ENCODE measurements at places on chromosomes 2 and 18. TPM values are rescaled to one million over a fixed set of nuclear protein-coding genes. Genes with fewer than 3 reads are reported as not detected.

The MBP gene
- total RNA-seq, result 16.6 TPM

The SLC4A5 gene
- under 0.01 TPM for total RNA-seq

The CAPN13 gene
- under 0.01 TPM for total RNA-seq

The CPO gene
- under 0.01 TPM for total RNA-seq

The CRYGD gene
- total RNA-seq, result not detected

The UGT1A10 gene
- total RNA-seq, result not detected

The VAMP5 gene
- total RNA-seq, result 35.8 TPM

The ERBB4 gene
- 0.28 TPM for total RNA-seq

The SERPINB4 gene
- total RNA-seq, result not detected

The SIX3 gene
- total RNA-seq, result not detected

The RAD51AP2 gene
- under 0.01 TPM for total RNA-seq

The CIB4 gene
- not detected for total RNA-seq

The CHRNG gene
- not detected for total RNA-seq

The ARL4C gene
- 38.2 TPM for total RNA-seq

The FAM237A gene
- total RNA-seq, result not detected

The SPATA3 gene
- total RNA-seq, result not detected

The FAM228B gene
- total RNA-seq, result 14.7 TPM

The ABCB11 gene
- total RNA-seq, result not detected

The SPC25 gene
- 8.6 TPM for total RNA-seq

The MERTK gene
- 1.7 TPM for total RNA-seq

The CFAP65 gene
- total RNA-seq, result not detected

The CDK5R2 gene
- not detected for total RNA-seq

The SERPINB5 gene
- under 0.01 TPM for total RNA-seq

The CKAP2L gene
- 2.3 TPM for total RNA-seq

The DSG1 gene
- total RNA-seq, result not detected

The TM4SF20 gene
- total RNA-seq, result under 0.01 TPM

The COLEC11 gene
- 1.2 TPM for total RNA-seq

The RDH14 gene
- 33.5 TPM for total RNA-seq

The INPP1 gene
- total RNA-seq, result 10.2 TPM

The AFF3 gene
- 2.0 TPM for total RNA-seq

The ABCG5 gene
- total RNA-seq, result not detected

The NYAP2 gene
- not detected for total RNA-seq

The FTCDNL1 gene
- 2.1 TPM for total RNA-seq

The DYSF gene
- total RNA-seq, result 5.6 TPM

The EN1 gene
- not detected for total RNA-seq

The BARD1 gene
- total RNA-seq, result 15.2 TPM

The MC5R gene
- under 0.01 TPM for total RNA-seq

The SETBP1 gene
- total RNA-seq, result 1.3 TPM

The EFEMP1 gene
- total RNA-seq, result 2,583 TPM

Data from regular cardiac myocyte (primary cell).